Ecto neural progenitor cell (in vitro differentiated cells): ENCODE measurements at places on chromosomes 6 and 20.

GRCh38 chr6:166736634-166737033, 109.6 kb upstream of the RPS6KA2 start:
- DNase-seq: peak; percentile 11

- DNase-seq: no peak
Observed at GRCh38 chr6:152651986-152652385, 14.8 kb upstream of the SYNE1 start.

DNA sequence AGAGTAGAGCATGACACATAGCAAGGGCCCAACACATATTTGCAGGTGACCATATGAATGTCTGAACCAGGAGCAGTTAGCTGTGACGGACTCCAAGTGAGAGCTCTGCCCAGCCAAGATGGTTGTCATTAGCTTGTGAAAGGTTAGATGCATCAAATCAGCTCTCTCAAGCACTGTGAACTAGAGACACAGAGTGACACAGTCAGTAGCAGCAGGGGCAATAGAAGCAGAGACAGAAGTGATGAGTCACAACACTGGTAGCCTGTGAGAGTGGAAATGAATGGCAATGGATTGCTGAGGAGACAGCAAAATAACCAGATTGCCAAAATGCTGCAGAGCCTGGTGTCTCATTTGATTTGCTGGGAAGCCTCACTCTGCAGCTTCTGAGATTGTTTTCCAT, 558.9 kb downstream of the PKHD1 start:
- DNase-seq: no peak

- DNase-seq: no peak
Observed at GRCh38 chr20:4891190-4891763, 110.0 kb downstream of the SLC23A2 start.

DNA sequence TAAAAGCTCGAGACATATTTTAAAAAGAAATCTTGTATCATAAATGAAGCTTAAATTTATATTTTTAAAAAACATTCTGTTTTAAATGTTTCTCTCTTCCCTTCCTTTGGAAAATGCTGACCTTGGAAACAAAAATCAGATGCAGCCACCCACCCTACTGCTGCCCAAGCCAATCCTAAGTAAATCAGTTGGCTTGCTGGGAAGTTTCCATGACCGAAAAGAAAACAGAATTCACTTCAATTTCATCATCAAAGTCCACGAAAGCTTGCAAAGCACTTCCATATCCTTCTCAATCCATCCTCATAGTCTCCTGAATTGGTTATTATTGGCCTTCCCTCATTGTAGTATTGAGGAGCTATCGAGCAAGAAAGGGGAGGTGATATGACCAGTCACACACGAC, 80.1 kb downstream of the PLCG1 start:
- DNase-seq: no peak

DNA sequence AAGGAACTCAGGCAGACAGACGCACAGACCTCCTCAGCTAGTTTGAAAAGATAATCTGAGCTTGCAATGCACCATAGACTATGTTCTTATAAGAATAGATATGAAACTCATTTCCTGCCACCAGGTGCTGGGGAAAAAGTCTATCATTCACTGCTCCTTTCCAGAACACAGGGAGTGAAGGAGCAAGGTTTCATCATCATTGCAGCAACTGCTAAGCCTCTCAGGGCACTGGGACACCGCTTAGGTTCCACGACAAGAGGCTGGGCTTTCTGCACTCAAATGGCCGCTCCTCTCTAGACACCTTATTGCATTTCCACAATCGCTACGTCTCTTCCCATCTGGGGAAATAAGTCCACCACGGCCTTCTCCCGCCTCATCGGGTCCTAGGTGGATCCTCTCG, 418.5 kb upstream of the JARID2 start:
- DNase-seq: no peak

DNA sequence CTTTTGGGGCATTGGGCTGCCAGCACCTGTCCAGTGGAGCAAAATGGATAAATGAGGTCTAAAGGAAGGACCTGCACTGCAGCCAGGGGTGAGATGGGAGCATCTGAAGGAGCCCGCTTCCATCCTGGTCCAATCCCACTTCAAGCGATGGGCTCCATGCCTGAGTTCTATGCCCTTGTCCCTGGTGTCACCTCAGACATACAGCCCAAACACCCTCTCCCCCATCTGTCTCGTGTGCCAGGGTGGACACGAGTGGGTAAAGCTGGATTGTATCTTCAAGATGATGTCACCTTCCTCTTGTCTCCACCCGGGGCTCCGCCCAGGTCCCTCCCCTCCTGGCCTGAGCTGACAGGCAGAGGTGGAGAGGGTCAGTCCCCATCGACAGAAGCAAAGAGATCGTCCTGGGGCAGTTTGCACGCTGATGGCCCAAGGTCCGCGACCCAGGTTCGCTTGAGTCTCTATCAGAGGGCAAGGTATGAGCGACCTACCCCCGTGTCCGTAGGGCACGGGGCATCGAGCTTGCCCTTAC, 544 bp downstream of the SMIM29 start:
- peak; percentile 77 for DNase-seq

GRCh38 chr6:163637524-163637923, 223.0 kb downstream of the QKI start:
- no peak for DNase-seq

DNA sequence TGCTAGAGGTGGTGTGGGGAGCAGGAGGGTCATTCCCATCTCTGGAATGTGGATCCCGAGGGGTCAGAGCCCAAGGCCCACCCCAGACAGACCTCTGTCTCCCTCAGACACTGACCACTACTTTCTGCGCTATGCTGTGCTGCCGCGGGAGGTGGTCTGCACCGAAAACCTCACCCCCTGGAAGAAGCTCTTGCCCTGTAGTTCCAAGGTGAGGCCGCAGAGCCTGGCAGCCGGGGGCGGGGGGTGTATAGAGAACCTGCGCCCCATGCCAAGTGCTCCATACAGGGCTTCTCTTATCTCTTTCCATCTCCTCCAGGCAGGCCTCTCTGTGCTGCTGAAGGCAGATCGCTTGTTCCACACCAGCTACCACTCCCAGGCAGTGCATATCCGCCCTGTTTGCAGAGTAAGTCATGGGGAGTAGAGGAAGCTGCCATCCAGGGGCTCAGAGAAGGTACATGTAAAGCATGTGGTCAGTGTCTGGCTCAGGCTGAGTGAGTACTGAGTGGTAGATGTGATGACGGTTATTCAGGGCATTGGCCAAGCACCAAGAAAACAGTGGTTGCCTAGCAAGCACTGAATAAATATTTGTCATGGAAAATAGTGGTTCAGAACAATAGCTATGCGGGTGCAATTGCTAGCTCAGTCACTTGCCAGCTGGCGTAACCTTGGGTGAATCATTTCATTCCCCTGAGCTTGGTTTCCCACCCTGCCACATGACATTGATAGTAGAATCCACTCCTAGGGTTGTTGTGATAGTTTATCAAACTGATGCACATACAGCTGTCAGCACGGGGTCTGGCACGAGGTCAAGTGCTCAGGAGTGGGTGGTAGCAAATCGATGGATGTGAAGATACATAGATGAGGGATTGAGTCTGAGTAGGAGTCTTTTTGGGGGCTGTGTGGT, 3.5 kb downstream of the PIGT start:
- peak; percentile 29 for DNase-seq

GRCh38 chr20:35654415-35654814, 10.3 kb downstream of the CPNE1 start:
- peak; percentile 20 for DNase-seq

DNA sequence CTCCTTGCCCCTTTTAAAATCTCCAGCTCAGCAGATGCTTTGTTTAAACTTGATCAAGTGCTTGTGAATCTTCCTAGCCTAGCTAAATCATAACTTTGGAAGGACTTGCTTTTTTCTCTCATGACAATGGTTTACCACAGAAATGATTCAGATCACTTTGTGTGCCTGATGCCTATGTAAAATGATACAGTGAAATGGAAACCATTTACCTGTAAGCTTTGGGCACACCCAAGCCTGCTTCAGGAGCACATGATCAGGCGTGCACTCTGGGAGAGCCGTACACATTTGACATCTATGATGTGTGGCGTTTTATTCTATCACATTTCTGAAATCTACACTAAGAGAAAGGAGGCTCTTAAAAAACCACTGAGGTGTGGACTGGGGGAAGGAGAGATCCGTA, 41.1 kb downstream of the PTPN1 start:
- no peak for DNase-seq

DNA sequence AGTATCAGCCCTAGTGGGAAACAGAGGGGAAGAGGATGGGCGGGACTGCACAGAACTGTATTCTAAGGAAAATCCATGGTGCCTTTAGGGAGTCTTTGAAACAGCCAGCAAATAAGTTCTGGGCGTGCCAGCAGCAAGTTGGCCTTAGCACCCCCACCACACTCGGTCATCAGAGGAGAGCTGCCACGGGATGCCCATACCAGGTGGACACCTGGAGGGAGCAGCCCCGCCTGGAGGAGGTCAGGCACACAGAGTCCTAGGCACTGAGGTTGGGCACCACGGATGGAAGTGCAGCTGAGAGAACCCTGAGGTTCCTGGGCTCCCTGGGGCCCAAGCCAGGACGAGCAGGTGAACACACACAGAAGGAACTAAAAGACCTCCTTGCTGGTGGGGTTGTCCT, 180.8 kb upstream of the PROKR2 start:
- DNase-seq: no peak

DNA sequence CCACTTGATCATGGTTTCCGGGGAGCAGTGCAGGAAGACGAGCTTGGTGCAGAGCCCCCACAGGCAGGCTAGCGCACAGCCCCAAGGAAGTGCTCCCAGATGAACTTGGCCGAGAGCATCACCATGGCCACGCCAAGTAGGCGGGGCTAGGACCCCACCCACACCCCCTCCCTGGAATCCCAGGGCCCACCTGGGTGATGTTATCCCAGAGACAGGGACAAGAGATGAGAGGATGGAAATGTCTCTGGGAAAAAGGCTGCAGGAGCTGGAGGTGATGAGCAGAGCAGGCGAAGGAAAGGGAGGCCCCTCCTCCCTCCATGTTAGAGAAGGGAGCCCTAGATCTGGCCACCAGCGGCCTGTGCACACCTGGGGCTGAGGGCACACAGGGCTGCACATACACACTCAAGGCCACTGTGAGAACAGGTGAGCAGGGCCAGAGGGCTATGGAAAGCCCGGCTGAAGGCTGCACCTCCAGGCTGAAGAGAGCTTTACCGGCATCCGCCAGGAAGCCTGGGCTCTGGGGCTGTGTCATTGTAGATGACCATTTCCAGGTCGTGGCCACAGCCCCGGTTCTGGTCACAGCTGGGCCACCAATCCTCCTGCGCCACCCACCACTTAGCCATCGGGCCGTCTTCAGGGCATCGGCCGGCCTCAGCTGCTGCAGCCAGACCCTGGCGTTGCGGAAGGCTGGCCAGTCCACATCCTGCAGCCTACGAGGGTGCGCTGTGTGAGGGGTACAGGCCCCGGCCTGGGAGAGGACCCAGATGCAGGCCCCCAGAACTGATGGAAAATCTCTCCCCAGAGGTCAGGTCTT, 24.9 kb downstream of the NPEPL1 start:
- peak; percentile 38 for DNase-seq

- DNase-seq: no peak
Observed at GRCh38 chr6:136341967-136342366, 52.3 kb upstream of the BCLAF1 start.

- DNase-seq: peak; percentile 67
Observed at GRCh38 chr6:53793318-53794136, 1.3 kb upstream of the LRRC1 start.

DNA sequence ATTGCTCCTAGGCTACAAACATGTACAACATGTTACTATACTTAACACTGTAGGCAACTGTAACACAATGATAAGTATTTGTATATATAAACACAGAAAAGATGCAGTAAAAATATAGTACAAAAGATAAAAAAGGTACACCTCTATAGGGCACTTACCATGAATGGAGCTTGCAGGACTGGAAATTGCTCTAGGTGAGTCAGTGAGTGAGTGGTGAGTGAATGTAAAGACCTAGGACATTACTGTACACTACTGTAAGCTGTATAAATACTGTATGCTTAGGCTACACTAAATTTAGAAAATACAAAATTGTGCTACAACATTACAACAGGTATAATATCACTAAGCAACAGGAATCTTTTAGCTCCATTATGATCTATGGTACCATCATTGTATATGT, 312.0 kb upstream of the PREP start:
- no peak for DNase-seq

GRCh38 chr6:123668965-123669591, 32.3 kb upstream of the TRDN start:
- DNase-seq: no peak

- DNase-seq: no peak
Observed at GRCh38 chr6:30399390-30400058, 54.6 kb downstream of the RPP21 start.

- DNase-seq: no peak
Observed at GRCh38 chr6:141484711-141485110, 648.0 kb upstream of the GJE1 start.

GRCh38 chr6:157841211-157841840, 18.3 kb downstream of the SNX9 start:
- DNase-seq: no peak

GRCh38 chr6:71157345-71157744, 131.3 kb upstream of the OGFRL1 start:
- DNase-seq: no peak

DNA sequence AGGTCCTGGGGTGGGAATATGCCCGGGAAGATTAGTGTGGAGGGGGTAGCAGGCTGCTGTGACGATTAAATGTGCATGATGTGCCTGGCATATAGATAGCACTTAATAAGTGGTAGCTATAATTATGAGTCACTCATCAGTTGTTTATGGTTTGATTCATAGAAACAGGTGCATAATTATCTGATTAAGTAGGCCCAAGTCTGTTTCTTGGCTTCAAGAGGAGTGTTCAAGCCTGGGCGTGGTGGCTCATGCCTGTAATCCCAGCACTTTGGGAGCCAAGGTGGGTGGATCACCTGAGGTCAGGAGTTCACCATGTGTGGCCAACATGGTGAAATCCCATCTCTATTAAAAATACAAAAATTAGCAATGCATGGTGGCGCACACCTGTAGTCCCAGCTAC, 74.9 kb downstream of the QRSL1 start:
- DNase-seq: no peak

DNA sequence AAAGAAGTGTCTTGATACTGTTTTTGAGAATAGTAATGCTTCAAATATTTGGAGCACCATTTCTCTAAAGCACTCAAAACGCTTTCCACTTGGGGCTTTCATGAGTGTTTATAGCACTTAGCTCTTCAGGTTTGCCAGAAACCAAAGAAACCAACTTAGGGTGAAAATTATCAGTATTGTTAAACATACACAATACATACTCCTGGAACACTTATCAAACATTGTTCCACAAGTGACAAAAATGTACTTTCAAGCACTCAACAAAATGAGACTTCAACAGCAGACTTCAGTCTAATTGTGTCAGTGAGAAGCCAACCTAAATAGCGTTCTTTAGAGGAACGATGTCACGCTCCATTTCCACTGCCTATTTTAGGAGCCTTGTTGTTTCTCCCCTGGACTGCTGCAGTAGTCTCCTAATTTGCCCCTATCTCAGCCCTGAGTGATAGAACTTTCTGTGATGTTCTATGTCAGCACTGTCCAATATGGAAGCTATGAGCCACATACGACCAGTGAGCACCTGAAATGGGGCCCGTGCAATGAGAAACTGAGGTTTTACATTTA, 461.3 kb downstream of the KIF16B start:
- DNase-seq: no peak

GRCh38 chr20:1204576-1204975, 1.3 kb downstream of the C20orf202 start:
- no peak for DNase-seq
